AML-193 (cell line): ENCODE measurements at places on chromosomes 6 and 20.

DNA sequence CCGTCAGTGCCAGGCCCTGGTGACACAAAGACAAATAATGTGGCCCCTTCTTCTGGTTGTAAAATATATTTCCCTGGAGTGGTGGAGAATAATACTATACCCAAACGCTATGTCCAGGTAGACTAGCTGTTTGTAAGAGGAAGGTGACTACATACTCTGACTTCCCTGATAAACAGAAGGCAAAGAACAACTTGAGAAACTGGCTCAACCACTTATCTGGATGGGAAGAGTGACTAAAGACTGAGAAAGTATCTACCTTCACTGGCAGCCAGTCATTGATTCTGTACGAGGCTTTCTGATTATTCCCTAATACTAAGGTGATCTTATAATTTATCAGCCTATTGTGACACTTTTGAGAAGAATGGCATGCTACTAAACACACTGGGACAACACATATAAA lies 569.7 kb downstream of the EPHA7 start:
- no peak for DNase-seq

GRCh38 chr6:138538390-138539031 lies 39.2 kb upstream of the NHSL1 start:
- no peak for DNase-seq

DNA sequence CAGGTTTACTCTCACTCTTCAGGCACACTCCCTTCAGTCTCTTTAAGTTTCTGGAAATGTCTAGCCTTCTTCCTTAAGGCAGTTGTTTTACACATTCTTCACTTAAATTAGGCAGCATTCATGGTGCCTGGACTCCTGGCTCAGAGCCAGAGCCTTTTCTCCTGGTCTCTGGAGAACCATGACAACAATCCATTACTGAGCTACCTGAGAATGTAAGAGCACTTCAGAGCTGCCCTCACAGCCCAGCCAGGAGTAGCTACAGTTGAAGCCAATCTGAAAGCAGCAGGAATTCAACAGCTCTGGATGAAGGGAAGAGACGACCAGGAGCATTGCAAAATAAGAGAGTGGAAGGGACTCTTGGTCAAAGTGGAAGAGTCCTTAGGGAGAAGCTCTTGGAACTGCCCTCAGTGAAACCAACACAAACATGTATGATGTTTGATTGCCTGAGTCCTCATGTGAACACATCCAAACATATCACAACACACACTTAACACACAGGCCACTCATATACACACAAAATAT lies 416.8 kb upstream of the SPTLC3 start:
- DNase-seq: no peak

DNA sequence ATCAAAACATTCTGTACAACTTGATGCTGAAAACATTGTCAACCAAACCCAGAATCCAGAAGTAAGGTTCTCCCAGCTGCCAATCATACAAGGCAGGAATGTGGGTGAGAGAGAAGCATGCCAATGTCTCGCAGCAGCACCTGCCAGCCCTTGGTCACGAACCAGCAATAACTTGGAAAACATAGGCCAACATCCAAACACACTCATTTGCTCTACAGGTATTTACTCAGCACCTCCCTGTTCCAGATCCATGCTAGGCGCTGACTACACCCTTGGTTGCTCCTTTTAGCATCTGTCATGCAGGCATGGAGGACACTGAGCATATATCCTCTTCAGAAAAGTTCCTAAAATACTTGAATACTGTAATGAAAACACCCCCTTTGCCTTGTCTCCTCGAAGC lies 63.6 kb downstream of the FAXC start:
- DNase-seq: no peak

- no peak for DNase-seq
Measured at GRCh38 chr6:231779-232178, 60.5 kb upstream of the DUSP22 start.

GRCh38 chr6:102660303-102660702 lies 1266.8 kb downstream of the GRIK2 start:
- DNase-seq: no peak

DNA sequence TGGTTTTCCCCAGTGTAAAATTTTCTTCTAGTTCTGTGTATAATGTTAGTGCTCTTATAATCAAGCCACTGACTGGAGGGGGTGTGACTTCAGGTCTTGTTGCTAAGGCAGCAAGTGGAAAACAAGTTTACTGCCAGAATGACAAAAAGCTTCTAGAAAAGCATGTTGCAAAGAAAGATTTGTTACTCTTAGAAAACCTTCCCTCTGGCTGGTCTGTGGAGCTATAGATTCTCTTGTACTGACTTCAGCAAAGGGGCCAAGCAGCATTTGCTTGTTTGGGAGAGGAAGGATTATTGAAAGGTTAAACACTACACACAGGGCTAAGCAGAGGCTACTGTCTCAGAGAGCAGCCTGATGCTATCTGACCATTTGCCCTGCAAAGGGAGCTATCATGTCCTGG lies 288.8 kb downstream of the BTBD9 start:
- no peak for DNase-seq

DNA sequence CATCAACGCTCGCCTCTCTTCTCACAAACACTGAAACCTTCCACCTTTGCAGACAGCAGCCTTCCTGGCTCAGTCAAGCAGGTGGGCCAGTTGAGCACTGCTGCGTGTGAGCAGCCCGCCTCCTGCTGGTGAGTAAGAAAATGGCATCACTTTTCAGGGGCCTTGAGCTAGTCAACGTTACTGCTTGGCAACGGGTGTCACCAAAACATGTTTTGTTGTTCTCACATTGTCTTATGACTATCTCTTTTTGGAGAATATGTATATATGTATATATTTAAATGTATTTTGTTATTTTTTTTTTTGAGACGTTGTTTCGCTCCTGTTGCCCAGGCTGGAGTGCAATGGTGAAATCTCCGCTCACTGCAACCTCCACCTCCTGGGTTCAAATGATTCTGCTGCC lies 97.0 kb upstream of the AGPAT4 start:
- DNase-seq: peak; percentile 48

DNA sequence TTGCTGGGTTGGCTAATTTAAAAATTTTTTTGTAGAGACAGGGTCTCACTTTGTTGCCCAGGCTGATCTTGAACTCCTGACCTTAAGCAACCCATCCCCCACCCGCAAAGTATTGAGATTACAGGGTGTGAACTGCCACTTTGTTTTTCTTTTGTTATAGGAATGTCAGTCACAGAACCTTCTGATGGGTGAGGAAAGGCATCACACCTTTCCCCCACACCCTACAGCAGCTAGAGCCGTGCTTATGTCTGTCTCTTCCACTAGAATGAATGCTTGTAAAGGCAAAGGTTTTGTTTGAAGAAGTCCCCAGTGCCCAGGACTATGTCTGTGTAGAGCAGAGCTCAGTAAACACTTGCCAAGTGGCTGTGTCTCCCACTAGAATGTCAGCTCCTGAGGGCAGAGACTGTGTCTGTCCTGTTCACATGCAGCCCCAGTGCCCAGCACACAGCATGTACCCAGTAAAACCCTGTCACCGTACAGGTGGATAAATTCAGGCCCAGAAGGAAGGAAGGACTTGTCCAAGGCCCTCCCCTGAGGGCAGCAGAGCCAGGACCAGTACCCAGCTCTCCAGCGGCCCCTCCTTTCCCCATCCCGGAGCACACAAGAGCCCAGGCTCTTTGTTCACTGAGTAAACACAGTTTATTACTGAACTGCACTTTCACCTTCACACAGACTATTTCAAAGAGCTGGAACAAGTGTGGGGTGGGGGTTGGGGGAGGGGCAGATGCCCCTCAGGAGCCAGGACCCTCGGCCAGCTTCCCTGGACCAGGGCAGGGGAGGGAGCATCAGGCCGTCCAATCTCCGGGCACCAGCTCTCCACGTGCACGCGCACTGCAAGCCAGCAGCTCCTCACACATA lies 26.4 kb downstream of the COX4I2 start:
- DNase-seq: no peak

GRCh38 chr6:92329208-92329847 lies 1090.0 kb downstream of the EPHA7 start:
- no peak for DNase-seq

GRCh38 chr6:20604159-20604558 lies 69.9 kb downstream of the CDKAL1 start:
- DNase-seq: no peak

DNA sequence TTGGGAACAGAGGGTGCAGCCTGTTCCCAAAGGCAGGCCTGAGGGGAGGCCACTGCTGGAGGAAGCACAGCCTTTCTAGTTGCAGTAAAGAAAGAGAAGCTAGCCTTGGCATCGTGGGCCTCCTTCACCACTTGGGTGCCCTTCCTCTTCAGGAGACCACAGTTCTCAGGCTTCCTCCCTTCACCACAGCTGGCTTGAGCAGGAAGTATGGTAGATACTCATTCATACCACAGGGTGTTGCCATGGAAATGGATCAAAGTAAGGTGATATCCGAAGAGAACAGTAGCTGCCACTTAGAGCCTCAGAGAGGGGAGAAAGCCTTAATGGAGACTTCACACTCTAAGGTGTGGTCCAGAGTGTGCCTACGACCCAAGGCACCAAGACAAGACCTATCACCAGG lies 120.4 kb upstream of the RIPOR2 start:
- DNase-seq: peak; percentile 97

- no peak for DNase-seq
Measured at GRCh38 chr20:36988494-36988966, 37.0 kb upstream of the SAMHD1 start.

- DNase-seq: no peak
Measured at GRCh38 chr6:128316258-128316929, 204.0 kb downstream of the PTPRK start.

- DNase-seq: no peak
Measured at GRCh38 chr6:90005048-90005827, 111.0 kb downstream of the GJA10 start.
